Upper lobe of left lung (tissue), 6 donors: ENCODE measurements at places on chromosomes 2 and 18. TPM values are rescaled to one million over a fixed set of nuclear protein-coding genes. Genes with fewer than 3 reads are reported as not detected.

DNA sequence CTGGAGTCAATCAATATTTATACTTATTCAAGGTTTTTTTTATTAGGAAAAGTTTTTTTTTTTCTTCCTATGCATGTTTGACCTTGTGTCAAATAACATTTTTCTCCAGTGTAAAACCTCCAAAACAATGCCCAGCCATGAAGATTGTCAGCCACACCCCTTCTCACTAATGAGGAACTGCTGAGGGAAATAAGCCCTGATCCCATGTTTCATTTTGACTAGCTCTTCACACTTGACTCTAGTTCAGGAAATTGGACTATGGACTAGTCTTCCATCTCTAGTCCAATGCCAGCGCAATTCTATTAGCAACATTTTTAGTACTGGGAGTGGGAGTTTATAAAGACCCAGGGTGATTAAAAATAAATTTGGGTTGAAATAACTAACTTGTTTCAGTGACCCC is 275.6 kb upstream of the CXCR4 start:
- no peaks in the 10 kb centered on the region for H3K27me3 ChIP-seq
- no peaks in the 10 kb centered on the region for H3K36me3 ChIP-seq
- DNase-seq: no peak
- no peak overlapping the region for H3K4me3 ChIP-seq

GRCh38 chr2:237406371-237406895 is 7.5 kb downstream of the COL6A3 start:
- no peaks in the 10 kb centered on the region for H3K36me3 ChIP-seq
- no peaks in the 10 kb centered on the region for H3K4me1 ChIP-seq

DNA sequence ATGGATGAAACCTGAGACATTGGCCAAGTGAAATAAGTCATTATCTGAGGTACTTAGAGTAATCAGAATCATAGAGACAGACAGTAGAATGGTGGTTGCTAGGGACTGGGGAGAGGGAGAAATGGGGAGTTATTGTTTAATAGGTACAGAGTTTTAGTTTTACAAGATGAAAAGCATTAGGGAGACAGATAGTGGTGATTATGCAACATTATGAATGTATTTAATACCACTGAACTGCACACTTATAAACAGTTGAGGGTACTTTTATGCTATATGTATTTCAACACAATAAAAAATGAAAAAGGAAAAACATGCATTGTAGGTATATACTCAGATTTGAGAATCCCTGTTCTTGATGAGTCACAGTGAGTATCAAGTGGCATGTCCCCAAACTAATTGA is 59.7 kb downstream of the EPC2 start:
- no peak for DNase-seq
- H3K27ac ChIP-seq: no peak overlapping the region
- H3K4me3 ChIP-seq: no peak overlapping the region
- no peaks in the 10 kb centered on the region for H3K27me3 ChIP-seq
- H3K4me1 ChIP-seq: no peaks in the 10 kb centered on the region

DNA sequence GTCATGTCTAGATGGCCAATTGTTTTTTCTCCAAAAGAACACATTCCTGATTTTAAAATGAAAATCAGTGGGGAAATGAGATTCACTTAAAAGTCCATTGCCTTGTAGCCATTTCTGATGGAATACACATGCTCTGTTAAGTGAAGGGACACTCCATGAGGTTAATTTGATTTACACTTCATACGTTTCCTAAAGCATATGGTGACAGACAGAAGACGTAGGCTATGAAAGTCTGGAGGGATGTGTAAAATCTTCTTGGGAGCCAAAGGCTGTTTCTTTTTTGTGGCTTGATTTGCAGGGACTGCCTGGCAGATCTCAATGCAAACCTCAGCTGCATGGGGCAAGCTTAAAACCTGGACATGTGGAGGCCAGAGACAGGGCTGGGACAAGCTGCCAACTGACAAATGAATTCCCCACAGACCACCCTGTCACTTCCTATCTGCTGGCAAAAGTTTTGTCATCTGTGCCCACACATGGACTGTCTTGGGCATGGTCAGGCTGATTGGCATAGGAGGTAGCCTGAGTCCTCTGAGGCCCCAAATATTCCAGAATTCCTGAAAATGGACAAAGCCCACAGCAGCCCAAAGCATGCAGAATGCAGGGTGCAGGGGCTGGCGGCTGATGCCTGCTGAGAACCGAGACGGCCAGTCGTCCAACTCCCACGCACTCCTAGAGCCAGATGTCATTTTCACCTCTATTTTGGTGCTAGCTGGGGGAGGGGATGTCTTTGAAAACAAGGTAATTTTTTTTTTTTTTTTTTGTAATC is 73.9 kb downstream of the SDC1 start:
- H3K36me3 ChIP-seq: no peaks in the 10 kb centered on the region
- no peak for DNase-seq
- no peaks in the 10 kb centered on the region for H3K27me3 ChIP-seq
- no peaks in the 10 kb centered on the region for H3K4me1 ChIP-seq
- H3K4me3 ChIP-seq: no peak overlapping the region

- no peak for DNase-seq
- H3K27me3 ChIP-seq: no peaks in the 10 kb centered on the region
- H3K27ac ChIP-seq: peak overlapping the region; percentile 82
- H3K4me1 ChIP-seq: peaks cover 48% of the 10 kb centered on the region
These were observed 16.6 kb downstream of the INPP5D start for GRCh38 chr2:233076749-233077148.

GRCh38 chr18:25813110-25813509 is 277.3 kb downstream of the SS18 start:
- H3K27me3 ChIP-seq: no peaks in the 10 kb centered on the region
- H3K36me3 ChIP-seq: no peaks in the 10 kb centered on the region
- no peak for DNase-seq
- H3K27ac ChIP-seq: no peak overlapping the region
- H3K4me3 ChIP-seq: no peak overlapping the region

GRCh38 chr2:127128445-127128904 is 21.5 kb upstream of the BIN1 start:
- no peaks in the 10 kb centered on the region for H3K36me3 ChIP-seq
- no peak overlapping the region for H3K27ac ChIP-seq
- peak; percentile 71 for DNase-seq
- no peak overlapping the region for H3K4me3 ChIP-seq
- no peaks in the 10 kb centered on the region for H3K27me3 ChIP-seq
- H3K4me1 ChIP-seq: no peaks in the 10 kb centered on the region

- H3K4me1 ChIP-seq: peaks cover 38% of the 10 kb centered on the region
- H3K36me3 ChIP-seq: no peaks in the 10 kb centered on the region
- peak overlapping the region; percentile 91 for H3K4me3 ChIP-seq
- peak overlapping the region; percentile 100 for H3K27ac ChIP-seq
- no peak for DNase-seq
- no peaks in the 10 kb centered on the region for H3K27me3 ChIP-seq
These were observed 1.1 kb downstream of the KANSL1L start for GRCh38 chr2:210170196-210170445.

DNA sequence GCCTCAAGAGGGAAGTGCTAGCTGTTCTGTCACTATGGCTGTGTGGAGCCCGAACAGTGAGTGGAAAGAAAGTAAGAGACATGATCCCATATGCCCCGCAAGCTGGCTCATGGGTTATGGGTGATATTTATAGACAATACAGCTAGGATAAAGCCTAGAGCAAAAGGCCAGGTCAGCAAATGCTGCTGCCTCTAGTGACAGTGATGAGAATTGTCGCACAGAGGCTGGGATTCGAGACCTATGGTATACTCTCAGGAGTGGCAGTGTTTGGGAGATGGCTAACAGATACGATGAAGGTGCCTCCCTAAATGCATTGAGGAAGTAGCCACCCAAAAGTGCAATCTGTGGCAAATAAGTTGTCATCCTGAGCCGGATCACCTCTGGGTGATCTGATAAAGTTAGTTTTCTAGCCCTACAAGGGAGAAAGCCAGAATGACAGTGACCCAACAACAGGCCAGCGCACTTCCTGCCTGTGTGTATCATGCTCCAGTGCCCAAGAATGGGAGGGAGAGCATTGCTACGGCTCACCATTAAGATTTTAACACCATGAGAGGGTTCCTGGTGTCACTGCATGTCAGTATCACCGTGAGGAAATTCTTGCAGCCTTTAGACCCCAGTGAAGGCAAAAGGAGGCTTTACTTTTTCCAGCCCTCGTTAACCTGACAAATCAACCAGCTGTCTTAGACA is 92.2 kb upstream of the TGFA start:
- no peak for DNase-seq
- no peaks in the 10 kb centered on the region for H3K36me3 ChIP-seq
- H3K4me3 ChIP-seq: no peak overlapping the region
- H3K4me1 ChIP-seq: no peaks in the 10 kb centered on the region
- H3K27me3 ChIP-seq: no peaks in the 10 kb centered on the region

DNA sequence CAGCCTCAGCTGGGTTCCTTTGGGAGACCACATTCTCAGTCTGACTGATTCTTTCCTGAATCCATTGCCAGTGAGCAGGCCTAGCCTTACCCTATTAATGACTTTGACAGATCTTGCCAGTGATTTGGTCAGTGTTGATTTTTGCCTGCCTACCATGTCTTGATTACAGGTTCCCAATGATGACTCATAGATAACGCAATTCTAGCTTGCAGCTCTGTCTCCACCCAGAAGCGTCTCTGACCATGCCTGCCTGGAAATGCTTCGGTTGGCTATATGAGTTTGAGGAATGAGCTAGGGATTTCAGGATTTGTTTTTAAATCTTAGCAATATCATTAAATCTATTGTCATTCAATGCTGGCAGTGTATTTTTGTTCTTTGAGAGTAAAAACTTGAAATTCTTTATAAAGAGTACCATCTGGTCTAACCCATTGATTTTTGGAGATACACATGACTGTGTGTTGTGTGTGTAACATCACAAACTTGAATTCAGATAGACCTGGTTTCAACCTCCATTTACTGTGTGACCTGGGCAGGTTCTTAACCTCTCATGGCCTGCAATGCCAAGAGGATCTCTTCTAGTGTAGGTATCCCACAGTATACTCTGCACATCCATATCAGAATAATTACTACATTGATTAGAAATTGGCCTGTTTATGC is 57.0 kb downstream of the CCDC150 start:
- no peak overlapping the region for H3K4me3 ChIP-seq
- no peaks in the 10 kb centered on the region for H3K36me3 ChIP-seq
- H3K27me3 ChIP-seq: no peaks in the 10 kb centered on the region
- no peaks in the 10 kb centered on the region for H3K4me1 ChIP-seq
- no peak overlapping the region for H3K27ac ChIP-seq

DNA sequence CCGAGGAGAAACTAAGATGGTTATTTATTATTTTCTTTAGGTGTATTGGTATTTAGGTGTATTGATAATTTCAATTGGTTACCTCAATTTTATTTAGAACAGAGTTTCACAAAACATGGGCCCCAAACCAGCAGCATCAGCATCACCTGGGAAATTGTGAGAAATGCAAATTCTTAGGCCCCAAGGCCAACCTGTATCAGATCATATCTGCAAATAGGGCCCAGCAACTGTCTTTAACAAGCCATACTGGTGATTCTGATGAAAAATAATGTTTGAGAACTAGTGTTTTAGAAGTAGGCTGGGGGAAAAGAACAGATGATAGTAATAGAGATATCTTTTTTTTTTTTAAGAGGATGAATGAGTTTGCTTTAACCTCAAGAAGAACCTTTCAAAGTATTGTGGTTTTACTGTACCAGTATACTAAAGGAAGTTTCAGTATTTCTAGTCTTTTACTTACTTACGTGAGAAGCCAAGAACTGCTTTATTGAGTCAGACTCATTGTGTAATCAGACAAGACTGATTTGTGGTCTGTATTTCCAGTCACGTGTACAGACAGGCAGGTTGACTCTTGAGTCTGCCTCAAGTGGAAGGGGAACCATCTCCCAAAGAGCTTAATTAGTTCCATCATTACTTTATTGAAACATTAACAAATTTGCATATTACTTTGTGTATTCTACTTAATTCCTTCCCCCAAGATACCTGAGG is 60.4 kb upstream of the GAREM1 start:
- no peak for DNase-seq
- no peak overlapping the region for H3K4me3 ChIP-seq
- H3K27me3 ChIP-seq: no peaks in the 10 kb centered on the region
- H3K36me3 ChIP-seq: no peaks in the 10 kb centered on the region
- H3K4me1 ChIP-seq: no peaks in the 10 kb centered on the region

DNA sequence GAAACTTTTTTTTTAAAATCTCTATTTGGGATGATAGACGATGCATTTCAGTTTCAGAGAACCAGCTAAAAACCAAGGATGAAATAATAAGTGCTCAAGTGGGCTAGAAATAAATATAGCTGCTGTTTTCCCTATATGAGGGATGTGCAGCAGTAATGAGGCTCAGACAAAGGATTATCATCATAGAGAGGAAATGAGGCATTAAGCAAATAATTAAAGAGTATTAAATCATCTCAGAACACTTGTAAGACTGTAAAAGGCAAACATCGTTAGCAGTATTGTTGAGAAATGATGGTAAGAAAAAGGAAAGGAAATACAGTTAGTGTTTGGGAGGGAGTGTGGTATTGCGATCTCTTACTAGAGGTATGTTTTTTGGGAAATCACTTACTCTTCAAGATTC is 233.5 kb downstream of the TGIF1 start:
- DNase-seq: no peak
- H3K4me1 ChIP-seq: no peaks in the 10 kb centered on the region
- no peaks in the 10 kb centered on the region for H3K27me3 ChIP-seq

DNA sequence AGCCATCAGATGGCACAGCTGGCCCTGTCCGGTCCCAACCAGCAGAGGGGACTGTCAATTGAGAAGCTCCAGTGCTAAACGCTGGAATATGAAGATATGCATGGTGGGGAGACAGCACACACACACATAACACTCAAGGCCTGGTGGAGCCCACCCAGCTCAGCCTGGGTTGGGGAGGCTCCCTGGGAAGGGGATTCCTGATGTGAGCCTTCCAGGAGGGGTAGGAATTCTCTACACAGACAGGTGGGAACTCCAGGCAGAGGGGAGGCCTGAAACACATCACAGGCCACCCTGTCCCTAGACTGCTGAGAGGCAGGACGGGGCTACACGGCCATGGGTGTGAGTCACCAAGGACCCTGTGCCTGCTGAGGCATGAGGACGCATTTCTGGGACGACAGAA is 49.4 kb upstream of the SH3RF3 start:
- H3K36me3 ChIP-seq: no peaks in the 10 kb centered on the region
- no peak overlapping the region for H3K4me3 ChIP-seq
- no peaks in the 10 kb centered on the region for H3K27me3 ChIP-seq
- no peak overlapping the region for H3K27ac ChIP-seq

GRCh38 chr18:45171679-45172191 is 443.5 kb upstream of the SLC14A2 start:
- H3K4me1 ChIP-seq: no peaks in the 10 kb centered on the region
- H3K27me3 ChIP-seq: no peaks in the 10 kb centered on the region
- no peak overlapping the region for H3K4me3 ChIP-seq
- no peaks in the 10 kb centered on the region for H3K36me3 ChIP-seq
- H3K27ac ChIP-seq: no peak overlapping the region

- H3K27ac ChIP-seq: no peak overlapping the region
- no peaks in the 10 kb centered on the region for H3K36me3 ChIP-seq
- H3K27me3 ChIP-seq: no peaks in the 10 kb centered on the region
- H3K4me1 ChIP-seq: no peaks in the 10 kb centered on the region
- no peak overlapping the region for H3K4me3 ChIP-seq
These were observed 175.3 kb upstream of the TCF4 start for GRCh38 chr18:55763298-55763697.

Gene UGT1A3
- 0.30 TPM for total RNA-seq

Gene IAH1
- total RNA-seq: 46.1 TPM

Gene ANO7
- 0.30 TPM for total RNA-seq

Gene POTEF
- total RNA-seq: not detected

Gene SDC1
- total RNA-seq: 108 TPM

Gene GALNT13
- total RNA-seq: 4.1 TPM

Gene SLC19A3
- 12.6 TPM for total RNA-seq

Gene MSTN
- not detected for total RNA-seq

Gene ANKRD62
- 0.30 TPM for total RNA-seq

Gene OTOF
- total RNA-seq: 0.10 TPM

Gene TTN
- 119 TPM for total RNA-seq

Gene CCDC141
- total RNA-seq: 126 TPM

Gene BUB1
- 1.3 TPM for total RNA-seq

Gene SH3RF3
- total RNA-seq: 4.1 TPM

Gene DSC1
- not detected for total RNA-seq

Gene TPRKB
- total RNA-seq: 9.6 TPM
